Brain pericyte (primary cell): ENCODE measurements at places on chromosomes 11 and 22.

DNA sequence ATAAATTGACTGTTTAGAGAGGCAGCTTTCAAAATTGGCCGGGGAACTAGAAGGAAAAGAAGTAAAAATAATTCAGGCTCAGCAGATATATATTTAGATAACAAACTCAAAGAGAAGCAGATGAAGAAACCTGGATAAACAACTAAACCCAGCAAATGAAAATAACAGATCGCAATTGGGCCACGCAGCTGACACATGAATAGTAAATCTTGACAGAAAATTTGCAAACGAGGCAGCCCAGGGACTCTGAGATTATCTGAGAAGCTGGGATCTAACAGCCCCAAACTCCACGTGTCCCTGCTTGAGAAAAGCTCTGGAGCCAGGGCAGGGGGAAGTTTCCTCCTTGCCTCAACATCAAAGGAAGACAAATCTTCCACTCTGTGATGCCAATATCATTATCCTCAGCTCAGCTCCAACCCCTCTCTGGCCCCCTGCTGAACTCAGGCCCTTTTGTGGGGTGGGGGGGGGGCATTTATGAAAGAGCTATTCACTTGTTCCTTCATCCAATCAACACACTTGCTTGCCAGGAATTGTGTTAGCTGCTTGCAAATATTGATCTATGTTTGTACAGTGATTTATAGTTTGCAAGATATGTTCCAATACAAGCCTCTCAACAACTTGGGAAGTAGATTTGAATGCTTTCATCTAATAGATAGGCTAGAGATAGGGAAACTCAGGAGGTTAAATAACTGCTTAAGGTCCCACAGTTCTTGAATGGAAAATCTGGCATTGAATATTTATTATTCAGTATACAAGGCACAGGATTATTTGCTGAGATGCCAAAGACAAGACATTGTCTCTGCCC, 72.5 kb upstream of the C11orf87 start:
- no peak for DNase-seq

DNA sequence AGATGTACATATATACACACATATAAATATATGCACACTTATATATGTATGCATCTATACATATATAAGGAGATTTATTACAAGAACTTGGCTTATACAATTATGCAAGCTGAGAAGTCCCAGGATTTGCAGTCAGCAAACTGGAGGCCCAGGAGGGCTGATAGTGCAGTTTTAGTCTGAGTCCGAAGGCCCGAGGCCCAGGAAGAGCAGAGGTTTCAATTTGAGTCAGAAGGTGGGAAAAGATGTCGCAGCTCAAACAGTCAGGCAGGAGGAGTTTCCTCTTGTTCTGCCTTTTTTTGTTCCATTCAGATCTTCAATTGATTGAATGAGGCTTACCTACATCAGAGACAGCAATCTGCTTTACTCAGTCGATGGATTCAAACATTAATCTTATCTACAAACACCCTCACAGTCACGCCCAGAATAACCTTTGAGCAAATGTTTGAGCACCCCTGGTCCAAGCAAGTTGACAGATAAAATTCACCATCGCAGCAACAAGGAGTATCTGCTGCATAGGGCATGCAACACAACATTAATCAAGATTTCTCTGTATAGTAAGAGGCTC, 4.0 kb upstream of the SGSM1 start:
- no peak for DNase-seq

GRCh38 chr11:68457898-68458249, 2.7 kb upstream of the PPP6R3 start:
- no peak for DNase-seq

- DNase-seq, result no peak
Measured at GRCh38 chr22:19121631-19122142, 525 bp downstream of the DGCR2 start.

DNA sequence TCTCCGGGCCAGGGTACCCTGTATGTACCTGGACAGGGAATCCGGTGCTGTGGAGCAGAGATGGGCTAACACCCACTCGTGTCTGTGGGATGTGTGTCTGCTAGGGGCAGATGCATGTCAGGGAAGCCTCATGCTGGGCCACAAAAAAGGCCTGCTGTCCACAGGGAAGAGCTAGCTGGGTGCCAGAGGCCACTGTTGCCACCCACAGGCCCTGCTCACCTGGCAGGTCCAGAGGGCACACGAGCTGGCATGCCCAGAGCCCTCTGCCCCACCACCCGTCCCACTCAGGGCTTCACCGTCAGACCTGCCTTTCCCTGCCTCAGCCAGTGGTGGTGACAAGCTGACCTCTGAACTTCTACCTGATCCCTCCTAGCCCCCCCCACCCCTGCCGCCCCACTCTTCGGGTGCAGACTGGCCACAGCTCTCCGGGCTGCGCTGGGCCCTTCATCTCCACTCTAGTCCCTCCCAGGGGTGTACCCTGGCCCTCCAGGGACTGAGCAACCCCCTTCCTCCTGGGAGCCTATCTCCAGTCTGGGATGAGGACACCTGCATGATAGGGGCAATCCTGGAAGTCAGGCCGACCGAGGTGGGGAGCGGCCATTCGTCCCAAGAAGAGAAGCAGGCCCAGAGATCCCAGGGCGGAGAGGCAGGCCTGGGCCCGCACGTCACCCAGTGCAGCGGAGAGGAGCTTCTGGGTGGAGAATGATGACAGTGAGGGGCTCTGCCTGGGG, 1.4 kb downstream of the SLC25A22 start:
- no peak for DNase-seq

- no peak for DNase-seq
Measured at GRCh38 chr11:16086229-16086819, 270.0 kb downstream of the SOX6 start.

DNA sequence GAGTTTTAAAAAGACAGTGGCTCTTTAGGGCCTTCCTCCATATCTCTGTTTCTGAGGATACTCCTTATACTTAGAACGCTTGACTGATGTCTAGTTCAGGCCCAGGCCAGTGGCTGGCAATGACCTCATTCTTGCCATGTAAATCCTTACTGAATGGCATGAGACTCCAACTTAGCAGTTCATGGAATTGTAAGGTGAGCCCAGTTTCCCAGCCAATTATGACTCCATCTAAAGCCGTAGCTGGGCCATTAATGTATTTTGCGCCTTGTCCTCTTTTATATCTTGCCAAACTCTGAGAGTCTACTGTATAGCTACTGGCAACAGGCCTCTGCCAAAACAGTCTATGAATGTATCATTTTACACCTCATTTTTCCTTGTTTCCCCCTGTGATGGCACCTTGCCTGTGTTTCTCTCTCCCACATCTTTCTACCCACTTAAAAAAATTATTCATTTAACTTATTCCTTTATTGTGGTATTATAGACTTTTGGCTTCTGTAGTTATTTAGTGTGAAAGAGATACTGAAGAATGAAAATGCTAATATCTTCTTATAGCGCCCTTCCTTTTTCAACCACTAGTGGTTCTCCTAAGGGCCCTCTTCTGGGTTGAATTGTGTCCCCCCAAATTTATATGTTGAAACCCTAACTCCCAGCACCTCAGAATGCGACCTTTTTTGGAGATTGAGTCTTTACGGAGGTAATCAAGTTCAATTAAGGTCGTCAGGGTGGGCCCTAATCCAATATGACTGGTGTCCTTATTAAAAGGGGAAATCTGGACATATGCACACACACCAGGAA, 67.4 kb downstream of the ZNRF3 start:
- no peak for DNase-seq

GRCh38 chr22:26715392-26715936, 58.1 kb downstream of the MIAT start:
- DNase-seq, result no peak

- no peak for DNase-seq
Measured at GRCh38 chr11:129223701-129224149, 31.6 kb upstream of the ARHGAP32 start.

GRCh38 chr11:86292912-86293616, 9.0 kb upstream of the HIKESHI start:
- DNase-seq, result no peak

DNA sequence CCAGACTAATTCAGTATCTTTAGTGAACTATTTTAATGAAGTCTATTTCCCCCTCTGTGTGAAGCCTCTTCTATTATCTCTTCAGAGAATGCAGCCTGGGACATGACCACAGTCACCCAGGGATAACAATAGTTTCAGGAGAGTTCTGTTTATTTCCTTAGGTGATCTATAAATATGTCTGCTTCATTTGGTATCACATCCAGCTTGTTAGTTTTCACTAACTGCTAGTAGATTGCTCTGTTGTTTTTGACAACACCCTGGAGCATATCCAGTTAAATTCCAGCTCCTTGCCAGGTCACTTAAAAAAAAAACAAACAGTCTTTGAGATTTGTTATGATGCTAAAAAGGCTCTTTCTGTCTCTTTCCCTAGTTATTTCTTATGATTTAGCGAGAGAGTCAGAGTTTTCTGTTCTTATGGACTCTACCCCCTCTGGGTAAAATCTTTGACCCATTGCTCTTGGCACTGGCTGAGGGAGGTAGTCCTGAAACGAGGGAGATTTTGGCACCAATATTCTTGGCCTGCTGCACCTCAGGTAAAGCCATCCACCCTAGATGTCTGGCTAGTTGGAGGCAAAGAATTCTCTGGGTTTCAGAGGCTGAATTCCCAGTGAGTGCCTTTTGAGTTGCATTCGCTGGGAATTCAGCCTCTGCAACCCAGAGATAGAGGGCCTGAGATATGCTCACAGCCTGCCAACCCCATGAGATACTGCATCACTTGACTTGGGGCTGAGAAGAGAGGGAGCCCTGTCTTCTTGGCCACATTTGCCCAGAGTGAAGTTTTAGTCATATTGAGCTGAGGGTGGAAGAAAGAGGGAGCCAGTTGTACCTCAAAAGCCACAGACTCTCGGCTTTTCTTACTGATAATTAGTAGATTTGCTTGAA, 159.1 kb downstream of the PGR start:
- no peak for DNase-seq

- DNase-seq, result no peak
Measured at GRCh38 chr22:19824926-19825339, 29.7 kb downstream of the GNB1L start.

DNA sequence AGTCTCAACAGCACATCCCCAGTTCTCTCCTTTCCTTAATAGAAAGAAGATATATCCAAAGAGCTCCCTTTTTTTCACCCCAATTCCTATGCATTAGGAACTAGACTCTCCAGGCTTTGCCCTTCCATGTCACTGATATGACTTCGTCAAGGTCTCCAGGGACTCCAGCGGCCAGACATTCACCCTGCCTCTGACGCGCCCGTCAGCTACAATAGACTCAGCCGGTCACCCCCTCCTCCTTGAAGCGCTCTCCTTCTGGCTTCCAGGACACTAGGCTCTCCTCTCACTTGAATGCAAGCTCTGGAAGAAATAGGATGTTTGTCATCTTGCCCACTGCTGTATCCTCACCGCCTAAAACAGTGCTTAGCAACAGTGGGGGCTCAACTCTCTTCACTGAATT, 14.9 kb upstream of the ELFN2 start:
- no peak for DNase-seq

- no peak for DNase-seq
Measured at GRCh38 chr11:46672381-46672839, 28.0 kb downstream of the ARHGAP1 start.

DNA sequence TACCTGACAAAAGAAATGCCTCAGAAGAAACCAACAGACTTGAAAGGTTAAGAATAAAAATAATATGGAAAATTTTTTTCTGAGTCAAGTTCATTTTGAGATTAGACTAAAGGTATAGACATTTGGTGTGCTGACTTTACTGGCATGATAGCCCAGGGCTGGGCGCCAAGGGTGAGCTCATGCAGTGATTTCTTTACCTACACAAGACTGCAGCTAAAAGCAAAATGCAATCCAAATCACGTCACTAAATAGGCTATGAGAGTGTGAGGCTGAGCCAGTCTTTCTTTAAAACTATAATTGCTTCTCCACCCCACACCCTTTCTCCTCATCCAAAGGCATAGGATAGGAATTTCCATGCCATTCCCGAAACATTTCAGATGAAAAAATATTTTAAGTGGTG, 196.5 kb downstream of the FAM76B start:
- DNase-seq, result no peak

DNA sequence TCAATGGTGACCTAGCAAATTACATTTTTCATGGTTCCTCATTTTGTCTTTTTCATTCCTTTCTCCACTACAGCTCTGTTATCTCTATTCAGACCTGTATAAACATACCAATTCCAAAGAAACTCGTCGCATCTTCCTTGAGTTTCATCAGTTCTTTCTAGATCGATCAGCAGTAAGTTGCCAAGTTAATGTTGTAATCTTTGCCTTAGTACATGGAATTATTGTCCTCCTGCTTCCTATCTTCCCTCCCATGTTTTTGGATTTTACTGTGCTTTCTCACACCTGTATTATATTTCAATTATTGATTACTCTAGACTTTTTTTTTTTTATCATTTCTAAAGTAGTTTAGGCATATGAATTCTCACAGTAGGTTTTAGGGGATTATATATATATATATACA, 69.5 kb upstream of the GRIK4 start:
- DNase-seq, result no peak

DNA sequence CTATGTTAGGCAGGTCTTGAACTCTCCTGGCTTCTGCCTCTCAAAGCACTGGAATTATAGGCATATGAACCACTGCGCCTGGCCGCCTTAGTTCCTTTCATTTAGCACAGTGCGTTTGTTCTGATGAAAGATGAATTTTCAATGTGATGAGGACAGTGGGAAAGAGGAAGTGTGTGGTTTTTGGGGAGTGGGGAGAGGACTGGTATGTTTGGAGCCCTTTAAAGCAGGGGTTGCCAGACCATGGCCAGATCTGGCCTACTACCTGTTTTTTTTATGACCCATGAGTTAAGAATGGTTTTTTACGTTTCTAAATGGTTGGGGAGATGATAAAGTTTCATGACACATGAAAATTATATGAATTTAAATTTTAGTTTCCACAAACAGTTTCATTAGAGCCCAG, 12.5 kb downstream of the ATXN10 start:
- no peak for DNase-seq

GRCh38 chr11:14237444-14237961, 121.5 kb downstream of the RRAS2 start:
- no peak for DNase-seq

DNA sequence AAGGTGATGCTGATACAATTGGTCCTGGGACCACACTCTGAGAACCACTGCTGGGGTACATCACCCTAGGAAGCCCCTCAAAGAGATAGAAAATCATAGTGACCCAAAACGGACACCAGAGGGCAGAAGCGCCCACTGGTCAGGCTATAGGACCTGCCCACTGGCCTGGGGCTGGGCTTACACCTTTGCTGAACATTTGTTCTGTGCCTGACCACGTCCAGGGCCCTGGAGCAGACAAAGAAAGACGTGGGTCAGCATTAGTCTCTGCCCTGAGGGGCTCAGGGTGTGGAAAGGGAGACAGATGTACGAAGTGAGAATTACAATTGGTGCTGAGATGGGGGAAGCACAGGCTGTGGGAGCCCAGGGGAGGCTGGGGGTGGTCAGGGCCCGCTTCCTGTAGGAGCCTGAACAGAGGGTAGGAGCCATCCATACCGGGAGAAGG, 14.4 kb upstream of the SERPINH1 start:
- DNase-seq, result no peak

GRCh38 chr11:66183494-66184048, 84.9 kb upstream of the RAB1B start:
- DNase-seq, result no peak

GRCh38 chr11:11072067-11072466, 214.2 kb upstream of the ZBED5 start:
- no peak for DNase-seq

GRCh38 chr22:19641254-19641982, 72.9 kb upstream of the SEPTIN5 start:
- DNase-seq, result no peak
